Renal cortical epithelial cell (primary cell): ENCODE measurements at places on chromosomes 3 and 15. TPM values are rescaled to one million over a fixed set of nuclear protein-coding genes. Genes with fewer than 3 reads are reported as not detected.

Gene INKA1
- total RNA-seq, result 0.15 and 0.17 TPM in 2 replicates

Gene SAXO2
- total RNA-seq, result under 0.01 and 2.3 TPM in 2 replicates

Gene SLC28A1
- 0.15 TPM in 1 of 2 replicates, not detected in the other for total RNA-seq

Gene ITIH1
- total RNA-seq, result not detected in 2 replicates

Gene DYNLT2B
- total RNA-seq, result 16.1 and 17.2 TPM in 2 replicates

Gene ANKDD1A
- total RNA-seq, result 0.35 and 1.1 TPM in 2 replicates

Gene PYDC2
- not detected in 2 replicates for total RNA-seq

Gene KLF15
- total RNA-seq, result under 0.01 and 0.50 TPM in 2 replicates

Gene KBTBD8
- 2.7 and 7.1 TPM in 2 replicates for total RNA-seq

Gene TMEM266
- total RNA-seq, result not detected in 2 replicates

Gene SLCO2A1
- total RNA-seq, result 0.69 and 1.0 TPM in 2 replicates

Gene MYEF2
- total RNA-seq, result 20.5 and 44.5 TPM in 2 replicates

Gene TP53BP1
- total RNA-seq, result 58.5 and 143 TPM in 2 replicates

Gene DNASE1L3
- total RNA-seq, result not detected in 2 replicates

Gene TEX55
- total RNA-seq, result not detected in 2 replicates

Gene GHSR
- total RNA-seq, result not detected in 2 replicates

Gene RHOV
- total RNA-seq, result 0.45 and 1.6 TPM in 2 replicates

Gene SEMA3B
- total RNA-seq, result 7.8 and 27.0 TPM in 2 replicates
